ENCODE measurements at places on chromosomes 4 and X. TPM values are rescaled to one million over a fixed set of nuclear protein-coding genes. Genes with fewer than 3 reads are reported as not detected.
A peak's percentile ranks its signal among the peaks of the same experiment; 100 is the strongest.

Gene USP53
- 7.4 TPM for total RNA-seq

Gene COX7B2
- 0.47 TPM for total RNA-seq

Gene ANK2
- 0.24 TPM for total RNA-seq

Gene RIBC1
- total RNA-seq = 0.20 TPM

Gene GRID2
- total RNA-seq = not detected

Gene CLNK
- total RNA-seq = not detected

GRCh38 chr4:39464886-39465501, 6.1 kb downstream of the LIAS start:
- peak; percentile 76 for DNase-seq

DNA sequence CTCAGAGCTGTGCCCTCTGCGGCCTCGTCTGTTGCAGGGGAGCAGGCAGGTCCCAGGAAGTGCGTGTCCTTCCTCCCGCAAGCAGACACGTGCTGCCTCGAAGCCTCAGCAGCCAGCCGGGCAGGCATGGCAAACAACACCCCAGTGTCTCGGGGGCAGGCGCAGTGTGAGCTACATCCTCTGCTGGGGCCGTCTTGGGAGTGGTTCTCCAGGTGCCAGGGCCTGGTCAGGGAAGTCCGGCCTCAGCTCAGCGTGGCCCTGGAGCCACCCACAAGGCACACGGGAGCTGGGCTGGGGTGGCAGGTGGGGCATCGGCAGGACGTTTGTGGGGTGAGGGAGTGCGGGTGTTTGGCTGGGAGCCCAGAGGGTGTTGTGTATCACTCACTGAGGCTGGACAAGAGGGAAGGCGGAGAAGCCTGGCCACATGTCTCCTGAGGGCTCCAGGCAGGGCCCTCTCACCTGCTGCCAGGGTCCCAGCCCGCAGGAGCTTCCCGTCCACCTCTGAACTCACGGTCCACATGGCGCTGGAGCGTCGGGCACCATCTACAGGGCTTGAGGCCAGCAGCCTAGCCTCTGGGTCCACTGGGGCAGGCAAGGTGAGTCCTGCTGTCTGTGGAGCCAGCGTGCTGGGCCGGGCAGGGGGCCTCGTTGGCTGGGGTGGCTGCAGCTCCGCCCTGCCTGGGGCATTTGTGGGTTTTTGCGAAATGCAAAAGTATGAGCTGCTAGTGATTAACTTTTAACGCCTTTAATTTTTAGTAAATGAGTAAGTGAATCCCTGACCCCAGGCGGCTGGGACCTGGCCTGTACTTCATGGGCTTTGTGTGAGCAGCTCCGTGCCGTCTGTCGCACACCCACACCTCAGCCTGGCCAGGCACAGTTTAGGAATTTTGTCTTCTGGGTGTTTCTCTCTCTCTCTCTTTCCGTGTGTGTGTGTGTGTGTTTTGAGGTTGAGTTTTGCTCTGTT, 17.3 kb upstream of the UVSSA start:
- no peak for DNase-seq

- no peak for DNase-seq
Measured at GRCh38 chrX:68121835-68122234, 311.5 kb downstream of the OPHN1 start.

DNA sequence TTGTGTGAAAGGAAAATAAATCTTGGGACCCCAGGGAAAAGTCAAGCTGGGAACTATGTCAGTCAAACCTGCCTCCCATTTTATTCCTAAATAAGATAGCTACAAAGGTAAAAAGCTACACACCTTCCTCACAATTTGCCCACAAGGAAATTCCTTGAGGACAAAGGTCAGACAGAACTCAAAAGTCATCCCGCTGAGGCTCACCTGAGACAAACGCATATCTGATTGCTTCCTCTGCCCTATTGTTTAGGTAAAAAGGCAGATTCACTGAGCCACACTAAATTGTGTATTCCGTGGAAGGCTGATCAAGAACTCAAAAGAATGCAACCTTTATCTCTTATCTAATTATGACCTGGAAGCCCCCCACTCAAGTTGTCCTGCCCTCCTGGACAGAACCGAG, 58.7 kb upstream of the MAML3 start:
- no peak for DNase-seq

DNA sequence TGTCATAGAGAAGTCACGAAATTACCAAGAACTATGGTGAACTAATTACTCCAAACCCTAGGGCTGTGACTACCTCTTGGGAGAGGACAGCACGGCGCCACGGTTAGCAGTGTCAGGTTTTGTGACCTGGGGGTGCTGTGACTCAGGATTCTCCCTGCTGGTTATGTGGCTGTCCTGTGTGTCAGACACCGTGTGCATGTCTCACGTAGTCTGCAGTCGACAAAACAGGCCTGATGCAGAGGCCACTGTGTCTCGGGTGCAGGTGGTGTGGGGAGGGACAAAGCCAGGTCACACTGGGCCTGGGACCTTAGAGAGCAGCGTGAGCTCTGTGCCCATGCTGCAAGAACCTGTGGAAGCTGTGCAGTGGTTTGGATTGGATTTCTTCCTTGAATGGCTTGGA, 34.1 kb downstream of the TNIP2 start:
- DNase-seq = no peak

DNA sequence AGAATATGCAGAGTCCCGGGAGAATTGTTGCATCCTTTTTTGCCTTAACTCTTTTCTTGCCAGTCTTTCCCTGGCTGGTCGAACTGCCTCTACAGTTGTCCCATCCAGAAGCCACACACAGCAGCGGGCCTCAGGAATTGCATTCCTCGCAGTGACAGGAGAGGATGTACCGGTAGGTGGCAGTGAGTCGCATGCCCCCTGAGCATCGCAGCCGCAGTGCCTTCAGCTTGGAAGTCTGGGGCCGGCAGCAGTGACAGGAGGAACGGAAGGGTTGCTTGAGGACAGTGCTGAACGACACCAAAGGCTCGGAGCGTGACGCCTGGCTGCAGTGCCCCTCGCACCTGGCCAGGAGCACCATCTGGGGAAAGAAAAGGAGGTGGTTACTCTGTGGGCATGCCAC, 23.5 kb downstream of the NDP start:
- no peak for DNase-seq

DNA sequence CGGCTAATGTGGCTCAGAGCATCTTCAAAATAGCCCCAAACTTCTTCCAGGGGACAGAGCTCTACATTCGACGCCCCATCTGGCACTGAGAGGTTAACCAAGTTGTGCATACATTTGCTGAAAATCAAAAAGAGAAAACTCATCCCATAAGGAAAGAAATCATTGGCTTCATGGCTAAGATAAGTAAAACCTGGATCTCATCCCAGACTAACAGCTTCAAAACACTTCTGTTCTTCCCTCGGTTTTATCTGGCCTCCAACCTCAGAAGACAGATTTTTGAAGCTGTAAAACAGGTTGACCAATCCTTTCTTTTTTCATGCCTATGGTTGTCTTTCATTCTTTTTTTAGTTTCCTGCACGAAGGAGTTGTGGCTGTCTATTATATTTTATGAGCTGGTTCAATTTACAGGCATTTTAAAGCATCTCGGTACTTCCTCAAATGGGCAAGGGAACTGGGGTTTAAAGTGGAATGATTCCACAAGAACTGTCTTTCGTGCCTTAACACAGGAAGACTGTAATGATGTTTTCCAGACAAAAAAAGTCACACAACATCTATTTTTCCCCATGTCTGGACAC, 107.6 kb downstream of the DLG3 start:
- DNase-seq = no peak

- DNase-seq = no peak
Measured at GRCh38 chrX:68409194-68409593, 24.1 kb downstream of the OPHN1 start.

GRCh38 chr4:74266081-74266480, 42.2 kb upstream of the EPGN start:
- DNase-seq = no peak
